Stimulated activated CD8-positive, alpha-beta memory T cell treated with anti-CD3 and anti-CD28 coated beads, Interleukin-15, amount 100 ng/mL, for 24 hours (primary cell): ENCODE measurements at places on chromosomes 5 and 9.

- DNase-seq = no peak
Observed at GRCh38 chr5:9551567-9552537, 6.0 kb upstream of the SEMA5A start.

GRCh38 chr5:106875591-106876297 is 795.0 kb downstream of the EFNA5 start:
- DNase-seq = no peak

DNA sequence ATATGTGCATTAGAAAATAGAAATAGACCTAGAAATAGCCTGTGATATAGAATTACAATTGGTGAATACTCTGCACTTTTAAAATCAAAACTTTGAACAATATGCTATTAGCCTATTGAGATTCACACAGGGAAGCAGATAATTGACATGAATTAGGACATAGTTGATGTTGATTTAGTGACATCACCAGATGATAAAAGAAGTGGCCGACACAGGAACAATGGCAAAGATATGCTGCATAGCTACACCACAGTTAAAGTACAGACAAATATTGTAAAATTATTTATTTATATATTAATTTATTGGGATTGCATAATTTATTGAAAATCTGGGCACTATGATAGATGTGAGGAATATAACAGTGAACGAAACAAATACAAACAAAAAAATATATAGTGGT is 261.5 kb upstream of the CCNH start:
- DNase-seq = no peak

- DNase-seq = no peak
Observed at GRCh38 chr5:93305984-93306383, 275.0 kb downstream of the NR2F1-AS1 start.

GRCh38 chr5:14720236-14720923 is 55.9 kb downstream of the OTULIN start:
- no peak for DNase-seq

DNA sequence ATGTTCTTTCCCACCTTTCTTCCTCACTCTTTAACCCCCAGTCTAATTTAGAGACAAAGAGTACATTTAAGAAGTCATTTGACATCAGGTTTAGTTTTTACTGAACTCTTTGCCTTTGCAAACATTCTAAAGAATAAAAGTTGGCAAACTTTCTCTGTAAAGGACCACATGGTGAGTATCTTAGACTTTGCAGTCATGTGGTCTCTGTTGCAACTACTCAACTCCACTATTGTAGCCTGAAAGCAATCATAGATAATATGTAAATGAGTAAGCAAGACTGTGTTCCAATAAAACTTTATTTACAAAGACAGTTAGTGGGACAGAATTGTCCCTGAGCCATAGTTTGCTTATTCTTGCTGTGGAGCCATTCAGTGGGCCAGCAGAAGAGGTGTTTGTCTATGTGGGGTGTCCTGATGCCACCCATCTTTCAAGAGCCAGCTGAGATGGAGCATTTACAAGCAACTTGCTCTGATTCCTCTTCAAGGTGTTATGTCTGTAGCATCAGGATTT is 25.4 kb downstream of the ABLIM3 start:
- no peak for DNase-seq

GRCh38 chr5:77937015-77937908 is 161.1 kb upstream of the TBCA start:
- no peak for DNase-seq

GRCh38 chr5:72154076-72154756 is 46.9 kb downstream of the MAP1B start:
- DNase-seq = no peak

GRCh38 chr9:125969462-125969861 is 222.3 kb downstream of the PBX3 start:
- DNase-seq = no peak

DNA sequence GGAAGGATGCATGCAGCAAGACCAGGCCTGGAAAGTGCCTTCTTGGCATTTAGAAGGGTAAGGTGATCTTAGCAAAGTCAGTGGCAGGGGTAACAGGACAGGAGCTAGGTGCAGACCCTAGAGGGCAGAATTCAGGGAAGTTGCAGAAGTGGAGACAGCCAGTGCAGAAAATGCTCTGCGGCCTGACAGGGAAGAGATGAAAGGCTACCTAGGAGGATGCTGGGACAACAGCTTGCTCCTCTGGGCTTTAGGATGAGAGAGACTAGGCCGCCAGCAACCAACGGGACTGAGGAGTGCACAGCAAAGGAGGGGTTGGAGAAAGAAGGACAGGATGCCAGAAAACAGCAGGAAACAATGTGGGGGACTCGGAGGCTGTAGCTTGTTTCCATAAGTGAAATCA is 219.9 kb downstream of the FSTL4 start:
- DNase-seq = no peak

- no peak for DNase-seq
Observed at GRCh38 chr5:139668064-139668880, 20.1 kb downstream of the CXXC5 start.

GRCh38 chr9:88198341-88198807 is 60.1 kb upstream of the SPATA31C2 start:
- no peak for DNase-seq

DNA sequence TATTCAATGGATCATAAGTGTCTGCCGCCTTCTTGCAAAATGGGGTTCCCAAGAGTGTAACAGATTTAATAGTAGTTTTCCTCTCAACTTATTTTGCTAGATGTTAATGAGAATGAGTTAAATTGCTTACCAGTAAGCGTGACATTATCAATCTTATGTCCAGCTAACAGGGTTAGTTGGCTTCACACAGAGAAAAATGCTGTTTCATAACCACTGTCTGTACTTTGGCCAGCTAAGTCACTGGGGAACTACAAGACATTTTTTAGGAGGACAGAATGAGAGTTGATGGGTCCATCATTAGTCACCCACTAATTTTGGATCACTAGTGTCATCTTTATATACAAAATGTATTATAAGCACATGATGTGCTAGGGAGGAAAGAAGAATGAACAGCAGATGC is 1.4 kb downstream of the CDC37L1 start:
- DNase-seq = no peak

- no peak for DNase-seq
Observed at GRCh38 chr5:44388321-44389089, 715 bp downstream of the FGF10 start.

- DNase-seq = no peak
Observed at GRCh38 chr9:127878001-127878651, 651 bp upstream of the AK1 start.

GRCh38 chr5:146290318-146290717 is 48.3 kb upstream of the POU4F3 start:
- no peak for DNase-seq

- no peak for DNase-seq
Observed at GRCh38 chr5:68093455-68094159, 121.9 kb upstream of the PIK3R1 start.

DNA sequence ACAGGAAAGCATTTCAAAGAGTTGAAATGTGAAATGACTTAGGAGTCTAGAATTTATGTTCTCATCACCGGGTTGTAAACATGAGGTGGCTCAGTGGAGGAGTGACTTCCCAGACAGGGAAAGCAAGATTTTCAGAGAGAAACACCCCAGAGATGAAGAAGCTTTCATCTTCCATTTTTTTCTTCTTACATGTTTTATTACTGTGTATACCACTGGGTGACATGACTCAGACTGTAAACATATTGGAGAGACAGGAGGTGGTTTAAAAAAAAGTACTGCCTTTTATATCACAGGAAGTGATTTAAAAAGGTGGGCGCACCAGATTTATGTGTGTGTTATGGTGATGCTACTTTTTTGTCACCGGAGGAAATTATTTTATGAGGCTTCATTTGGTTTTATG is 209.1 kb upstream of the TUT7 start:
- DNase-seq = no peak

- no peak for DNase-seq
Observed at GRCh38 chr5:33303579-33304095, 137.1 kb upstream of the TARS1 start.

GRCh38 chr9:75023846-75024245 is 4.2 kb downstream of the CARNMT1 start:
- no peak for DNase-seq

DNA sequence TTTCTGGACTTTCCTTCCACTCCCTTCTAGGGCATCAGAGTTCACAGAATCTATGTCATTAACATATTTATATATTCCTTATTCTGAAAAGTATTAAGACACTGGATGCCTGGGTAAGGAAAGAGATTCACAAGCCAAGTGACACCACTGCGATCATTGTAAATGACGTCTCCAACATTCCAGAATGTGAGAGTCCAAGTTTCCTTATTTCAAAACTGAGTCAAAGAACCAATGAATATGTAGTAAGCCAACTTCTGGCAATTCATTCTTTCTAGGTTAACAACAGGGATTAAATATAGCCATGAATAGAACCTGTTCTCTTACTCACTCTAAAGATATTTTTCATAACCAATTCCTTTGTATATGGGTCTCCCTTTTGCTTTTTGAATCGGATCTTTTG is 18.1 kb downstream of the RAI14 start:
- DNase-seq = no peak

GRCh38 chr5:40073927-40074326 is 605.8 kb upstream of the PTGER4 start:
- DNase-seq = no peak

- DNase-seq = no peak
Observed at GRCh38 chr9:72649127-72649442, 127.7 kb downstream of the TMC1 start.

DNA sequence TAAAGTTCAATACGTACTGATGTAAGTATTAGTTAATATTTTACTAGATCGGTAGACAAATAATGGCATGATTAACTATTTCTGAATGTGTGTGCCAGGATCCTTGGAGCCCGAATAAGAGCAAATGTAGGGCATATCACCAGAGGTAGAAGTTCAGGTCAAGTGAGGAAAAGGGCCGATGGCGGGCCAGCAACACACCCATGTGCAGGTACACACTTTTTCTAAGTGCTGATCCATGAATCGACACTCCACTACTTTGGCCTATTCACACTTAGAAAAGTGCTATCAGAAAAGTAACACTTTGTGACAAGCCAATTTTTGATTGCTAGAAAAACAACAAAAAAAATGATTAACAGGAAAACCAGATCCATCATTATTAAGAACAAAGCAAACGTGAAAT is 150.3 kb downstream of the AUH start:
- DNase-seq = no peak

- no peak for DNase-seq
Observed at GRCh38 chr5:147063943-147064342, 170.9 kb upstream of the STK32A start.

DNA sequence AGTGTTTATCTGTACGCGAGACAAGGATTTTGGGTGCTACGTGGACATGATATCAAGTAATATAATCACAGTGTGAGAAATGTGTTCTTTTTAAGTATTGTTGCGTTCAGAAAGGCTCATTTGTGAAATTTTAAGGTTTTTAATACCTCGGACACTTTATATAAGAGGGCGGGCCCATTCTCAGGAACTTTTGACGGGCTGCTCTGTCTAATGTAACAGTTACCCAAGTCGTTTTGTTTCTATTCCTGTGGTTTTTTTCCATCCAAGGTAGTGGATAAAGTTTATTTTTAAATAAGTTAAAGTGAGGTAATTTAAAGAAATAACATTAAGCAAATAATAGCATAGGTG is 525 bp downstream of the SRP19 start:
- DNase-seq = no peak

DNA sequence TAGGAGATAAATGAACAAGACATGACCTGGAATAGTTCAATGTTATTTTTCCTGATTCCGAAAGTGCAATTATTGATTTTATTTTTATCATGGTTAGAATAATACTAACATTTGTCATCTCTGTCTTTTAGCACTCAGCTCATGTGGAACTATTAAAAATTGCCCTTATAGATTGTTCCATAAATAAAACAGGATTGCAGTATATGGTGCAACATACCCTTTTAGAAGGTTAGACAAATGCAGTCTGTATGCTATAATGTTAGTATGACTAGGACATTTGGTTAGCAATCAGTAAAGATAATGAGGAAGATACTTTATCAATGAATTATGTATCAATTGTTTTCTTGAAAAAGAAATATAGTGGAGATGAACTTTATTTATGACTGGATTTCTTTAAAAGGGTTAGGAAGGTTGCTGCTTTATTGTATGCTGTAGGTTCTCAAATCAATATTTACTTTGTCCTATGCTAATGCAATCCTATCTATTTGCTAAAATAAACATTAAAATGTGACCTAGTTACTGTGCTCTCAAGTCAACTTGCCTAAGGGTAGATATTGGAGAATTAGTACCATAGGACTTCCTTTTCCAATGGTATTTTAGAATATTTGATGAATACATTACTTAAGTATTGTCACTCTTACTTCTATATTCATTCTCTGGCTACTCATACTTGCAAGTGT is 348.9 kb upstream of the ISL1 start:
- no peak for DNase-seq

- DNase-seq = no peak
Observed at GRCh38 chr9:99056886-99057664, 47.8 kb upstream of the TGFBR1 start.

DNA sequence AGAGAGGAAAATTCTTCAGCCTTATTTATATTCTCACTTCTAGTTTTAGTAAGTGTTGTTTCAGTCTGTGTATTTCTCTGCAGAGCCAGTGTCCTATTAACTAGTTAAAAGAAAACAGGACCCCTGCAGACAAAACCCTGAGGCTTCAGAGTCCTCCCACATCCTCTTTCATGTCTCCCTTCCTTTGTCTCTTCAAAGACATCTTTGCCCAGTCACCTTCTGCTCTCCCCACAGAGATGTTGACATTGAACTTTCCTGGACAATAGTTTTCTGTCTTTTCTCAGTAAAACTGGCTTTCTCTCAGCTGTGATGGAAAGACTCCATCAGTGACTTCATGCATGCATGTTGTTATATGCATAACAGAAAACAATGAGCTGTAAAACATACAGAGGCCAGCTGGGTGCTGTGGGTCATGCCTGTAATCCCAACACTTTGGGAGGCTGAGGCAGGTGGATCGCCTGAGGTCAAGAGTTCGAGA is 20.2 kb downstream of the GRAMD2B start:
- DNase-seq = no peak

GRCh38 chr9:89254773-89255125 is 56.2 kb upstream of the CKS2 start:
- no peak for DNase-seq

- no peak for DNase-seq
Observed at GRCh38 chr9:135613946-135614805, 25.2 kb downstream of the GLT6D1 start.
